Activated CD4-positive, alpha-beta T cell treated with anti-CD3 and anti-CD28 coated beads, Interleukin-2, amount 50 U/mL, for 48 hours (primary cell): ENCODE measurements at places on chromosomes 7 and 10.
A peak's percentile ranks its signal among the peaks of the same experiment; 100 is the strongest.

DNA sequence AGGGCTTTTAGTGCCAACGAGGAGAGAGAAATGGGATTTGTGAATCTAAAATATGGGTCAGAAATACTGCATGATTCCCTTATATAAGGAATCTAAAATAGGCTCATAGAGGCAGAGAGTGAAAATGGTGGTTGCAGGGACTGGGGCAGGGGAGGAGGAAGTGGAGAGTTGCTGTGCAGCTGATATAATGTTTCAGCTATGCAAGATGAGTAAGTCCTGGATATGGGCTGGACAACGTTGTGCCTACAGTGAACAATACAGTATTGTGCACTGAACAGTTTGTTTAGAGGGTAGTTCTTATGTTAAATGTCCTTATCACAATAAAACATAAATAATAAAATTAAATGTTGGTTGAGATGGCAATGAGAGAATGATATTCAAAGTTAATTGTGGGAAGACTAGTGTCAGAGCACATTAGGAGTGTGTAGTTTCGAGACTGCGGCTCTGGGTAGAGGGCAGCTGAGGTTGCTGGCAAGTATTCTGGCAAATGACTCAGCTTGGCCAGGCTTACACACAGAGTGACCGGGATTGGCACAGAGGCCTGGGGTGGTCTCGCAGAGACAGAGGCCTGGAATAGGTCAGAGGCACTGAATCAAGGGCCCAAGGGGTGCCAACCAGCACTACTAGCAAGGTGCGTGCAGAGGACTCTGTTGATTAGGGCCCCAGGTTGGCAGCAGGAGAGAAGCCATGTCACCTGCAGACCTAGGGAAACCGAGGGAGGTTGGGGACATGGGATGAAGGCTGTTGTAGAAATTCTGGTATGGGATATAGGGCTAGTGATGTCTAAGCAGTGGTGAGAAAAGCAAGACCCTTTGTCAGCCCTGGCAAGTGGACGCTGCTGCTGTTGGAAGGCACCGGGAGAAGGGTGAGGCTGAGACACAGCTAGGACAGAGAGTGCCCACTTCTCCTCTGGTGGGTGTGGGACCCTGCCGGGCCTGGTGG lies 2.8 kb upstream of the DEPP1 start:
- DNase-seq, result no peak

DNA sequence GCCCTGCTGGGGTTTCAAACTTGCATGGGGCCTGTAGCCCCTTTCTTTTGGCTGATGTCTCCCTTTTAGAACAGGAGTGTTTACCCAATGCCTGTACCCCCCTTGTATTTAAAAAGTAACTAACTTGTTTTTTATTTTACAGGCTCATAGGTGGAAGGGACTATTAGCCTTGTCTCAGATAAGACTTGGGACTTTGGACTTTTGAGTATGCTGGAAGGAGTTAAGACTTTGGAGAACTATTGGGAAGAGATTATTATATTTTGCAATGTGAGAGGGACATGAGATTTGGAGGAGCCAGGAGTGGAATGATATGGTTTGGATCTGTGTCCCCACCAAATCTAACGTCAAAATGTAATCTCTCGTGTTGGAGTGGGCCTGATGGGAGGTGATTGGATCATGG lies 314.9 kb upstream of the SP8 start:
- no peak for DNase-seq

DNA sequence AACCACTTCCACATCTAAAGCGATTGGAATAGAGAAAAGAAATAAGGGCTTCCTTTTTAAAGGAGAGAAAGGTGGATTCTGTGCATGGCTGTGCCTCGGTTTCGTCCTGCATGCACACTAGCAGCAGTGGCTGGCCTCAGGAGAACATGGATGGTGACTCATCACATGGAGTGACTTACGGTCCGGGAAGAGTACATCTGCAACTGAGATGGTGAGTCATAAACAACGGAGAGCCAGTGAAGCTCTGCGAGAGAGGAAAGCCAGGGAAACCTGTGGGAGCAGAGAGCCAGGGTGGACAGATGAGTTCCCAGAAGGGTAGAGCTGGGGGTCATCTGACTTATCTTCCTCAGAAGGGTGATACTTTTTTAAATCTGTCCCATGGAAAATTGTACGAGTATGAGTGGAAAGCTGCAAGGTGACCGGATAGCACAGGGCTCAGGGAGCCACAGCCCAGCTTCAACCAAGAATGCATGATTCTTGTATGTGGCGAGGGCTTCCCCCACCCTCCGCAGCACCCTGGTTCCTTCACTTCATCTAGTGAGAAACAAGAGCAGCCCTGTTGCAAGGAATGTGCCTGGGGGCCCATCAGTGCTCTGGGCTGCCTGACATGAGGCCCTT lies 259.1 kb downstream of the KLF6 start:
- DNase-seq, result no peak

DNA sequence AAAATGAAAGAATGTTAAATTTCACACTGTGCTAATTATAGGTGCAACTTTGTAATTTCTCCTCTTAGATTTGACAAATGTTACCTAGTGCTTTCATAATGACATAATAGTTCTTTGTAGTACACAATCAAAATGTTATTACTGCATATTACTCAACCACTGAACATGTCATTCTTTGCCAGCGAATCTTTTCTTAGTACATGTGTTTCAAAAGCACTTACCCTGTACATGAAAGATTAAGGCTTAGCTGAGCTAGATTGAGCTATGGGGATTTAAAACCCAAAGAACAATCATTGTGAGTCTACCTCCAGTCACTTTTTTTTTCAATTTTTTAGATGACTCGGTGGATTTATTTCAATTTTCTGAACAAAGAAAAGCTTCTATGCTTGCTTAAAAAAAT lies 123.5 kb upstream of the FERD3L start:
- no peak for DNase-seq

- peak; percentile 3 for DNase-seq
Observed at GRCh38 chr10:124916098-124916584, 25.8 kb upstream of the ZRANB1 start.

DNA sequence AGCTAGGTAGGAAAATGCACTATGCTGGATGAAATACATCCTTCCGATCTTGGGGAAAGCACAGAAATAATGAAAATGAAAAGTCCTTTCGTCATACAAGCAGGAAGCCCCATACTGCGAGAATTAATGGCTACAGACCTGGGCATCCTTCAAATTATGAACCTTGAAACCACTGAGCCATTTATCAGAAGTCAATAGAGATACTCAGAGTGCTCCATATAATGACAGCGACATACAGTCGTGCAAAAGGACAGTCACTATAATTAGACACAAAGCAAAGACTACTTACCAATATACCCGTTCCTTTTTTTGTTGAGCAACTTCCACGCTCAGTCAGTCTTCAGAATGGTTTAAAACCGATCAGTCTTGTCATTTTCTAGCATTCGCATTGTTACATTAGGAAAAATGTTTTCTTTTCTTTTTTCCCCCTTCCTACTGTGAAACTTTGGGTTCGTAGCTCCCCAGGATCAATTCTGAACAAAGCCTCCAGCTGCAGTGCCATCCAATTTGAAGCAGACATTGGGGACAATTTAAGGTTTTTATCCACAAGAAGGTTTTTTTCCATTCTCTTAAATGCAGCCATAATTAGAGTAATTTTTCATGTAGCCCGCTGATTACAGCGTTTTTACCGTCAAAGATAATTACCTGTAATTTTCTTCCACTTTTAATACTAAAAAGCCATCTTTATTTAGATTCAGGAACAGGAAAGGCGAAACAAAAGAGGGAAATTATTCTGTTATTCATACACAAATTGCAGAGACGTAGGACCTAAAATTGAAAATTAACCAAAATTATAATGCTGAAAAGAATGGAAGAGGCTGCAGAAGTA lies 6.4 kb downstream of the DLX6 start:
- no peak for DNase-seq

DNA sequence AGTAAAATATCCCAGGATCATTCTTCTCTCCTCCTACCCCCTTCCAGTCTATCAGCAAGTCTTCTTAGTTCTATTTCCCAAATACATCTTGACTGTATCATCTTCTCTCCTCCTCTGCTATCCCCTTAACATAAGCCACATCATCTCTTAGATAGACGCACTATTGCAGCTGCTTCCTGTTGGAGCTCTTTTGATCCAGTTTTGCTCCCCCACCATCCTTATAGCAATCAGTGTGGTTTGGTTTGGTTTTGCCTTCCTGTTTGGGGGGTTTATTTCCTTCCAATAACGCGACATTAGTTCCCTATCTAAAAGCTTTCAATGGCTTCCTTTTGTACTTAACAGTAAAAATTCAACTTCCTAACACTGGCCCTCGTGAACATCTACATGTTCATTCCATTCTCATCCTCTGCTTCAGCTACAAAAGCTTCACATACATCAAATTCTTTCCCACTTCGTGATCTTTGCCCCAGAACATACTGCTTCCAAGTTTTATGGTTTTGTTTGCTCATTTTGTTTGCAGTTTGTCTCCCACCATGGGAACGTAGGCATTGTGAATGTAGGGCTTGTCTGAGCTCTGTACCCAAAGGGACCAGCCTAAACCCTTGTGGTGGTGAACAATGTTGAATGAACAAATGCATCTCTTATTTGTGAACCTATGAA lies 33.7 kb upstream of the PLXDC2 start:
- no peak for DNase-seq

- no peak for DNase-seq
Observed at GRCh38 chr10:72007246-72007892, 43.2 kb downstream of the CHST3 start.

DNA sequence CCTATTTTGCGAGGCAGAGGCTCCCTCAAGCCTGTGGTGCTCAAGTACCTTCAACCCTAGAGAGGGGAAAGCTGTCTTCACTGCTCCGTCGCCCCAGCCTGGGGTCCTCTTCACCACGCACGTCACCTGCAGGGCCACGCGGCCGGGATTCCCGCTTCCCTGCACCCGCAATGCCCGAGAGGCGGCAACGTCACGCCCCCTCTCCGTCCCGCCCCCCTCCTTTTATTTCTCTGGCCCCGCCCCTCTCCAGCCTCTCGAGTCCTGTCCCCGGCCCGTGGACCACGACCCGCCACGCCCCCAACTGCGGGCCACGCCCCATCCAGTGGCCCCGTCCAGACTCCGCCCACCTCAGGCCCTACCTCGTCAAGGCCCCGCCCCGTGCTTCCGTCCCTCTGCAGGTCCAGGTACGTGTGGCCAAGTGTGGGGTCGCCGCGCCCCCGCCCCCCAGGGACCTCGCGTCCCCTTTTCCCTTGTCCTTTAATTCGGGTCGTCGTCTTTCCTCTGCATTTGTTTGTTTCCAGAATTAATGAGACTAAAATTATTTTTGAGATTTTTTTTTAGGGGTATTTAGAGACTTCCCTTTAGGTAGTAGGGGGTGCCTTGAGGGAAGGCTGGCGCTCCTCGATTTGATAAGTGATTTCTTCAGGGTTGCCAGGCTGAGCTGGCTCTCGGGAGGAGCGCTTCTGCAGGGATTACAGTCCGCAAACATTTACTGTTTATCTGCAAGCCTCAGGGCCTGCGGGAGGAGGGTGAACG lies 69.8 kb upstream of the BAIAP2L1 start:
- peak; percentile 30 for DNase-seq

DNA sequence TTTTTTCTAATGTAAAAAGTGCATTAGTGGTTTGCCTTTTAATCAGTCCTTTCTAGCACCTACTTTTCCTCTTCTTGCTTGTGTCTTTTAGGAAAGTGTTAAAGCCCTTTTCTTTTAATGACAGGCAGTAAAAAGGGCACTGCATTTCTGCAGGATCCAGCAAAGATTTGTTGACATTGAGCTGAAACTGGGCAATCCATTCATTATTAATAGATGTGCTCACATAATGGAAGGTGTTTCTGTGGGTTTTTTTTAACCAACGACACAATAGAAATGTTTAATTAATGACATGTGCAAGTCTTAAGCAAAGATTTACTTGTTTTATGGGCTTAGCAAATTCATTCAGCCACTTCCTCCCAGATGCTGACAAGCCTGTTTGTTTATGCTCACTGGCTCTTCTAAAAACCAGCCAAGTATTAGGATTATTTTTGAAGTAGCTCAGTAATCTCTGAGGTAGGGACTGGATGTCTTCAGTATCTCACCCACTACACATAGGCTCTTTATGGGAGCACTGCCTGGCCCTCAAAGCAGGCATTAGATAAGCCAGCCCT lies 1201.1 kb downstream of the SORCS1 start:
- DNase-seq, result no peak

DNA sequence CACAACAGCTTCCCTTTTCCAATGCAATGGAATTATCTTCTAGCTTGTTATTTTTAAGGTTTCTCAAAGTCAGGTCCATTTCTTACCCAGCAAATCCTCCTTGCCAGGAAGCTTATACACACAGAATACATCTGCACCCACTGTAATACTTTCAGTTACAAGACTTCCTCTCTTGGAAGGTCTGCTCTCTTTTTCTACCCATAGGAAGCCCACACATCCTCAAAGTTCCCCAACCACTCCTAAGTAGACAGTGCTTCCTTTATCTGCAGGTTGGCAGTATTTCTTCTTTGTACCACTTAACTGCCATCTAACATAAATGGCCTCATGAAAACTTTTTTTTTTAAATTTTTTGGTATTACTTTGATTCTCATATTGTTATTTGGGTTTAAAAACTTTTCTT lies 155.6 kb downstream of the TAX1BP1 start:
- no peak for DNase-seq

DNA sequence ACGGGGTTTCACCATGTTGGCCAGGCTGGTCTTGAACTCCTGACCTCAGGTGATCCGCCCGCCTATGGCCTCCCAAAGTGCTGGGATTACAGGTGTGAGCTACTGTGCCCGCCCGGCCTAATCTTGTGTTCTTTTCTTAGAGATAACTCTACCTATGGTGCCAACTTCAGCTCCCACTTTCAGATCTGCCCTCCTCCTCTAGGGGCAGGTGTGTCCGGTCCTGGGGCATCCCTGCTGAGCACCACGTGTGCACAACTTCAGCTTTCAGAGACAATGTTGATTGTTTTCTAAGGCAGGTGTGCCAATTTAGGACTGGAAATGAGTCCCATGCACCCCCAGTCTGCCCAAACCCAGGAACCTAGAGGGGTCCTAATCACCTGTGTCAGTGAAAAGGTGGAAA lies 18.5 kb upstream of the FXYD4 start:
- no peak for DNase-seq

DNA sequence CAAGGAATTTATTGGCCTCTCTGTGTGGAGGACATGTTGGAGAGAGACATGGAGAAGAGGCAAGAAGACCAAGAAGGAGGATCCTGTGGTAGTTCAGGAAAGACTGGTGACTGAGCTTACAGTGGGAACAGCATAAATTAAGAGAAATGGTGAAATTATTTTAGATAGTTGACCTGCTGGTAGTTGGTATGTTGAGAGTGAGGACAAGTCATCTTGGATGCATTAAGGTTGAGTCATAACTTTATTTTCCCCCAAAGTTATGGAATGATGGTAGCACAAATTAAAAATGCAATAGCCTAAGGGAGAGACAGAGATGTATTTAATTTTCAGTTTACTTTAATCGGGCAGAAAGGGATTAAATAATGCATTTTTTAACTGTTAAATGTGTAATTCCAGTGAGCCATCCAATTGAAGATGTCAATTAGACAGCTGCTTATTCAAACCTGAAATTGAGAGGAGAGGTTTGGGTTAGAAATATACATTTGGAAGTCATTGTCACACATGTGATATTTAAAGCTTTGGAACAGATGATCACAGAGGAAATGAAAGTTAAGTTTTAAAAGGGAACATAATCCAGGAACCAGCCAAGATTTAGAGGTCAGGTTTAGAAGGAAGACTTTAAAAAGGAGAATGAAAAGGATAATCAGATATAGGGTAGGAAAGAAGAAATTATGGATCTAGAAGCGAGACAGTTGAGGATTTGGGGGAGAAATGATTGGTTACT lies 80.6 kb downstream of the DGKB start:
- no peak for DNase-seq

GRCh38 chr7:36021917-36022550 lies 131.0 kb upstream of the EEPD1 start:
- no peak for DNase-seq

- no peak for DNase-seq
Observed at GRCh38 chr7:81004098-81004497, 85.2 kb upstream of the SEMA3C start.
